ENCODE measurements at places on chromosomes 5 and 9. TPM values are rescaled to one million over a fixed set of nuclear protein-coding genes. Genes with fewer than 3 reads are reported as not detected.

Gene TSLP
- total RNA-seq = not detected

Gene SLC34A3
- total RNA-seq = not detected

Gene PDCD1LG2
- total RNA-seq = 0.16 TPM

Gene FAM78A
- 88.3 TPM for total RNA-seq

Gene CCDC180
- 17.8 TPM for total RNA-seq

Measured in natural killer cell (primary cell).